ENCODE measurements at places on chromosomes 2 and 18.

DNA sequence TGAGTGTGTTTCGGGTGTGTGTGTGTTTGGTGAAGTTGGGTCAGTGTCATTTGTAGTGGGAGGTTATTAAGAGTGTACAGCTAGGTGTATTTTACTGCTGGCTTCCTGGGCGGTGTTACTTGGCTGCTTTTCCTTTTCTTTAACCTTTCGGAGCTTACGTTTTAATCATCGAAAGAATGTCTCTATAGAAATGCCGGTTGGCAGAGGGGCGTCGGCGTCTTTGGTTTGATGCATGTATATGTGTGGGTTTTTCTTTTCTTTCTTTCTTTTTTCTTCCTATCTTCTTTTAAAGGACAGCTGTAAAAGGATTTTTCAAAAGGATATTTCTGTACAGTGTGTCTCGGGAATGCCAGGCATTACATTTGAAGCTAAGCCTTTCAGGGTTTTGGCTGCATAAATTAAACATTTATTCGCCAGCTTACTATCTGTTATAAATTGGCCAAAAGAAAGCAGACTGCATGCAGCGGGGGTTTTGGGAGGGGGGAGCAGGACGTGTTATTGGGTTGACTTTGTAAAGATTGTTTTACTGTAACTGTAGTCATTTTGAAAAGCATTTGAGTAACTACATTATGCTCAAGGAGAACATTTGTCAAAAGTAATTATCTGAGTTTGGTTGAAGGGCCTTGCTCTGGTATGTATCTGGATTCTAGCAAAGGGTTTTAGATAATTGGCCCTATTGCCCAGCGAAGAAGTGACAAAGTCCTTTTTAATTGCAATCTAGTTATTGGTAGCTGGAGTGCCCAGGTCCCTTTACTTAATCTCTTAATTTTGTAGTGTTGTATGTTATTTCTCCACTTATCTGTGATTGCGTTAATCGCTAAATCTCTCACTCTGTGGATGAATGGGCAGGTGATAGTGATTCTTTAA is 1.6 kb downstream of the ASXL3 start:
- no peak for DNase-seq

DNA sequence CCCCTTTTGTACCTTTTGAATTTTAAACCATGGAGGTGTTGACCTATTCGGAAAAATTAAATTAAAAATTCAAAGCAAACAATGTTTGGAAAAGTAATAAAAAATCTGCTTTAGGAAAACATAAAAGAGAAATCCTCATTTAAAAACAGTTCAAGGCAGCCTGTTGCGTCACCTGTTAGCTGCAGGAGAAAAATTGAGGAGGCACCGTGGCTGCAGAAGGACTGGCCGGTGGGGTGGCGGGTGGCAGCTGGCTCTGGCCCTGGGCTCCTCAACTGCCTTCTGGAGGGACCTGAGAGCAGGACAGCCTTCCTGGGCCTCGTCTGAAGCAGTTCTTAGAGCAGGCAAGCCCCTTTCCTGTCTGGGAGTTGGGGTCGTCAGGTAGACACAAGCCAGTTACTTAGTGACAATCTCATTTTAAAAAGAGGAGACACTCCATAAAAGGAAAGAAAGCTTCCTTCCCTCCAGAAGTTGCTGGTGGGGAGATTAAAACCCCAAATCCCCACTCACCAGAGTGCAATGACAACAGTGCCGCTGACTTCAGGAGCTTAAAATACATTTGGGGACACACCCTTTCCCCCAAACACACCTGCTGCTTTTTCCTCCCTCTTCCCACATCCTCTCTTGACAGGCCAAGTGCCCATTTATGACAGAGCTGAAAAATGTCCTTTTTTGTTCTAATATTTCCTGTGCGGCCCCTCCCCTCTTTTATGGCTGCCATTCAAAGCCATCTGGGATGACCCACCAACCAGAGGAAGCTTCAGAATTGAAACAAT is 9.7 kb downstream of the ZBTB7C start:
- no peak for DNase-seq

GRCh38 chr2:109068811-109069210 is 60.2 kb upstream of the SH3RF3 start:
- DNase-seq, result no peak

DNA sequence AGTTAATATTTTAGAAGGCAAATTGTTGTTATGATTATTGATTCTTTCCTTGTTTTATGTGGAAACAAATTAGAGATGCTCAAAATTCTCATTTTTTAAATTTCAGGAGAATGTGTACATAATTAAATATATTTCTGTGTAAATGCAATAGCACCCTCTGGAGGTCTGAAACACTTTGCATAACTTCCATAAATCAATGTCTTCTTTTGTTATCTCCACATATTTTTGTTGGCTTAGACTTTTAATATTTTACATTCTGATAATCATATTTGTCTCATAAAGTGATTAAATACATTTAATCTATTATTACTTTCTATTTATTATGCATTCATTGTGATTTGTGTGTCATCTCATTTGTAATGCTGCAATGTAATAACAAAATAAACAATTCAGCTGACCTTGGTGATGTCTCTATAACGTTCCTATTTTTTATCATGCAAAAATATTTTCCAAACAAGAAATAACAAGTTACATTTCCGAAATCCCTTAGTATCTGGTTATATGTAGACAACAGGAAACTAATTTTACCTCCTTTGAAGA is 201.8 kb upstream of the GALNT5 start:
- DNase-seq, result peak; percentile 37

DNA sequence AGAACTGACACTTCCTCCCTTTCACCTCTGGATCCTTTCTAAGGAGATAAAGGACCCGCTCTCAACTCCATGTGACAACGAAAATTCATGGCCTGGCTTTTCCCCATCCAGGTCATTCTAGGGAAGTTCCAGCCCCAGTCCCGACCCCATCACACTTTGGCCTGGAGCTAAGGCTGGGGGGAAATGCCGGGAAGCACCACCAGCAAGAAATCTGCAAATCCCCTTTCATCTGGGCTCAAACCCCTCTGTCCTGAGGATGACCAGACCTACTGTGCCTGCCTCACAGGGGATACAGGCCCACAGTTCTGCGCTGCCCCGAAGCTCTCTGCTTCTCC is 1.3 kb downstream of the SIX2 start:
- no peak for DNase-seq

DNA sequence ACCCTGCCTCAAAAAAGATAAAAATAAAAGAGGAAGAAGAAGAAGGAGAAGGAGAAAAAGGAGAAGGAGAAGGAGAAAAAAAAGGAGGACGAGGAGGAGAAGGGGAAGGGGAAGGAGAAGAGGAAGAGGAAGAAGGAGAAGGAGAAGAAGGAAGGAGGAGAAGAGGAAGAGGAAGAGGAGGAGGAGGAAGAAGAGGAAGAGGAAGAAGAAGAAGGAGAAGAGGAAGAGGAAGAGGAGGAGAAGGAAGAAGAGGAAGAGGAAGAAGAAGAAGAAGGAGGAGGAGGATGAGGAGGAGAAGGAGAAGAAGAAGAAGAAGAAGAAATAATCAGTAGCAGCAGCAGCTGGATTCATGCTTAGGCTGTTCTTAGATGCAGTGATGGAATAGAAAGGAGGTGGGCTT is 159.7 kb downstream of the TFCP2L1 start:
- DNase-seq, result no peak

DNA sequence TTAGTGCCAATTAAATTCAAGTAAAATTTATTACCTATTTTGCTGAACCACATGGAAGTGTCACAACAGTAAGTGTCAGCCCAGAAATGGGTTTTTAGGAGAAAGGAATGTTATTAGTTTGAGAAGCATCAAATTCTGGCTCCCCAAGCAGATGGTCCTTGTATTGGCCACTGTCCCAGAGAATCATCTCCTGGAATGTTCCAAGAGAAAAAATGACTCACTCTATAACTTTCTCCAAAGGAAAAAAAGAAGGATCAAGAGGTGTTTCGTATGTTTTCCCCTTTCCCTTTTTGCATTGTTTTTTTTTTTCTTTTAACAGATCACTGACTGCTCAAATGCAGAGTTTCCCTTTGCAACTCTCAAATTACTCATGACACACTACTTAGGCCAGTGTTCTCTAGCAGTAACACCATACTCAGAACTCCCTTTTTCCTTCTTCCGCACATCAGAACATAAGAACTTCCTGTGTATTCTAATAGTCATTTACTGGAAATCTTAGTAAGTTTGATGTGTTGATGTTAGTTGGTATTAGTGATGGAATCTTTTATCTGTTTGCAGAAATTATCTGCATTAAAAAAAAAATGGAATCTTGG is 390.3 kb downstream of the GPD2 start:
- DNase-seq, result no peak

DNA sequence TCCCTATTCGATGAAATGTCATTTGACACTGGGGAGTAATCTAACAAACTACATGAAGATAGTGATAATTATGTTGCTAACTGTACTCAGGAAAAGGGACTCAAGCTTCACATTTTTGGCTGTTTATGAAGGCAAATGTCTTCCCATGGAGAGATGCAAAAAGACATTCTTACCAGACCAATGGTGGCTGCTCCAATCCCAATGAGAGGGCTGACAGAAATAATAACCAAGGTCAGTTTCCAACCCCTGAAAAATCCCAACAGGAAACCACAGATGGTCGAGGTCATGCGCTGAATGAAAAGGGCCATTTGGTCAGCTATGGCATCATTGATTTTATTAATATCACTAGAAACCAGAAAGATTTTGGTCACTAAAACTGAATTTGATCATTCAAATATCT is 37.6 kb downstream of the ABCB11 start:
- DNase-seq, result peak; percentile 38

DNA sequence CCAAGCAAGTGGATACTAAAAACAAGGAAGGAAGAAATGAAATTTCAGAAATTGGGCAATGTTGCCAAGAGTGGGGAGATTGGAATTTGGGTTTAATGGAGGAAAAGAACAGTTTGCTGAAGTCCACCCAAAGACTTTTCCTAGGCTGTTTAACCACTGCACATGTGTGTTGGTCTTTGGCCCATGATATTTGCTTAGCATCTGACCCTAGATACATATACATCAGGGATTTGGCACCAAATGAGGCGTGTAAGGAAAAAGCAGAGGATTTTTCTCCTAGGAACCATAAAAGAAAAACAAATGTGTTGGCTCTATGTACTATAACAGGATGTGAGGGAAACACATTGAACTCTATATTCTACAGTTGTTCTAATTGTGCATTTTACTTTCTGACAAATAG is 80.7 kb upstream of the CD28 start:
- peak; percentile 75 for DNase-seq

GRCh38 chr2:10654069-10654468 is 35.7 kb downstream of the NOL10 start:
- no peak for DNase-seq

DNA sequence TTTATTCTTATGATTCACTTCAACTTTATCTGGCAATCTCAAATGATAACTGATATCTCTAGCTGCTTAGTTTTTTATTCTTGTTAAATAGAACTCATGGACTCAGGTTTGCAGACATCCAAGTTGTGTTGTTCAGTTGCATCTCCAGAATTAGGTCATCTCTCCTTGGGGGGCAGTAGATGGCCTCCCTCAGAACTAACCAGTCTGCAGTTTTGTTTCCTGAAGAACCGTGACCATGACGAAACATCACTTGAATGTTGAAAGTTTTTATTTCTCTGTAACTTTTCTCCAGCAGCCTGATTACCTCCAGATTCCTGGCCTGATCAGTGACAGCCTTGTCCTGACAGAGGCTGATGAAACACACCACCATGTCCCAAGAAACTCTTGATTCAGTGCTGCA is 321.5 kb downstream of the GALNT13 start:
- DNase-seq, result no peak

DNA sequence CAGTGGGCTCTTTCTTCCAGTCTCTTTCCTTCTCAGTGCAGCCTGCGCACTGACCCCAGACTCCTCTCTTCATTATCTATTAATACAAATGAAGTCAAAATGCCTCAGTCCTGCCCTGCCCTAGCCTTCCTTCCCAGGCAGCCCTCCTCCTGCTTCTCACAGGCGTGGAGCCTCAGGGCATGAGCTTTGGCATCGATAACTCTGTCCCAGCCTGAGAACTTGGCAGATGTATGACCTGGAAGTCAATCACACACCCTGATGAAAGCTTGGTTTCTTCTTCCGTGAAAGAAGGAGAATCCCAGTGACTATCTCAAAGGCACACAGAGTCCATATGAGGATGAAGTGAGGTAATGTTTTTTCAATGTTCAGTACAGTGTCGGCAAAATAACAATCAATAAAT is 600.7 kb upstream of the ID2 start:
- no peak for DNase-seq

DNA sequence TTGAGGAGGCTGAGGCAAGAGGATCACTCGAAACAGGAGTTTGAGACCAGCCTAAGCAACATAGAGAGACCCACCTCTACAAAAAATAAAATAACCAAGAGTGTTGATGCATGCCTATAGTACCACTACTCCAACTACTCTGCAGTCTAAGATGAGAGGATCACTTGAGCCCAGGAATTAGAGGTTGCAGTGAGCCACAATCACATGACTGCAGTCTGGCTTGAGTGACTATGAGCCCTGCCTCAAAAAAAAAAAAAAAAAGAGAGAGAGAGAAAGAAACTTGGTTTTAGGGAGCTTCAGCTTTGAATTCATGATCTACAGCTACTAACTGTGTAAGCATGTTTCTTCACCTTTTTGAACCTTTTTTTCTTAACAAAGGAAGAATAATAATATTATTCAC is 119.9 kb downstream of the HNMT start:
- no peak for DNase-seq

DNA sequence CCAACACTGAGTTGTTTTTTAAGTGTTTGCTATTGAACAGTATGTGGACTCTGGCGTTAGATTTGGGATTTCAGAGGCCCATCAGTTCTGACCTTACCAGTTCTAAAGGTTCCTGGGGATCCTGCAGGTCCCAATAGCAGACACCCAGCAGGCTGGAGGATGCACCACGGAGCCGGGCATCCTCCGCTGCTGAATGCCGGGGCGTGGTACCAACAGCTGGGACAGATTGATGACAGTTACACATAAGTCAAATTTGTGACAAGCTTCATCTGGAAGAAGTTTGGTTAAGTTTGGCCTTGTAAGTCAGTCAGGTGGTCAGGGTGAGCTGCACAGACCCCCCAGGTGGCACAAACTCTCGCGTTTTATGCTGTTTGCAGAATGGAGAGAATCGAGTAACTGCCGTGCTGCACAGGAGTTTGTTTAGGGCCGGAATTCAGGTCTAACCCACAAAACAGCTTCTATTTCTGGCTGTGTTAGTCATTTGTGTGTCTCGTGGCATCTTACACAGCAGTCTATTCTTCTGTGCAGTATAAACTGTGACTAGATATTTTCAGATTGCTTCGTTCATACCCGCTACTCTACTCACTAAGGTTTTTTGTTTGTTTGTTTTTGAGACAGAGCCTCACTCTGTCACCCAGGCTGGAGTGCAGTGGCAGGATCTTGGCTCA is 19.2 kb downstream of the CTDP1 start:
- no peak for DNase-seq

- no peak for DNase-seq
Measured at GRCh38 chr2:105649534-105649933, 95.2 kb upstream of the NCK2 start.

DNA sequence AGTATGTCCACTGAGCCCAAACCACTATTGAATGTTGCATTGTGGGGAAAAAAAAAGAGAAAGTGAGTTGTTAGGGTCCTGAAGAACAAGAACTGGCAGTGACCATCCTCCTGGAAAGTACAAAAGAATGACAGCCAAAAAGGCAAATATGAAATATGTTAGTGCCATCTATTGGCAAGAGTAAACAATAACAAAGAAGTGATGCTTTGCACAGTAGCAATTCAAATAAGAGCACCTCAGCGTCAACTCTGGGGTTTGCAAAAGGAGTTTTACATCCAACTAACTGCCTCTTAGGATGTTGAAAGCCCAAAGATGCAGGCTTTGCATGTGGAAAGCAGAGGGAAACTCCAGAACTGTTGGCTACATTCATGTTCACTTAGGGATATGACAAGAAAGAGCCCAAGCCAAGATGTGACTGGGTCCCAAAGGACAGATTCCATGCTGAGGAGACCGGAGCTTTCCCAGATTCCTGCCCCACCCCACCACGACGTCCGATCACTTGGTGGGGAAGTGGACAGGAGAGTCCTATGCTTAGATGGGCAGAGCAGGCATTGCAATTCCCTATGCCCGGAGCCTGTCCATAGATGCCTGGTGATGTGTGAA is 15.6 kb downstream of the TRABD2A start:
- no peak for DNase-seq
